ENCODE measurements at places on chromosomes 12 and 14.

- no peak for DNase-seq
Measured at GRCh38 chr12:87670448-87670847, 358.8 kb downstream of the C12orf50 start.

GRCh38 chr12:91965781-91966180 lies 179.9 kb downstream of the BTG1 start:
- DNase-seq = no peak

GRCh38 chr12:92987362-92987761 lies 58.3 kb upstream of the EEA1 start:
- peak; percentile 53 for DNase-seq

GRCh38 chr12:110809149-110809548 lies 37.6 kb upstream of the CCDC63 start:
- DNase-seq = no peak

DNA sequence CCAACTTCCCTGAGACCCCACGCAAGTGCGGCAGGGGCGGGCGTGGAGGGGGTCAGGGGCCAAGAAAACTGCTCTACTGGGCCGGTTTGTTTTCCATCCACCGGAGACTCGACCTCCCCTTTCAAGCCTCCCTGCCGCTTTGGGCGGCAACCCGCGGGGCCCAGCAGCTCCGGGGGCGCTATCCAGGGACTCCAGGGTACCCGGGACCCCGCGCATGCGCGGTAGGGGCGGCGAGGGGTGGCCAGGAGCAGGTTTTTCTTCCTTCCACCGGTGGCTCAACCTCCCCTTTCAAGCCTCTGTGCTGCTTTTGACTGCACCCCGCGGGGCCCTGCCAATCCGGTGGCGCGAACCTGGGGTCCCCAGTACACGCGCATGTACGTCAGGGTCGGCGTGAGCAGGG lies 323.5 kb downstream of the ALG10 start:
- no peak for DNase-seq

DNA sequence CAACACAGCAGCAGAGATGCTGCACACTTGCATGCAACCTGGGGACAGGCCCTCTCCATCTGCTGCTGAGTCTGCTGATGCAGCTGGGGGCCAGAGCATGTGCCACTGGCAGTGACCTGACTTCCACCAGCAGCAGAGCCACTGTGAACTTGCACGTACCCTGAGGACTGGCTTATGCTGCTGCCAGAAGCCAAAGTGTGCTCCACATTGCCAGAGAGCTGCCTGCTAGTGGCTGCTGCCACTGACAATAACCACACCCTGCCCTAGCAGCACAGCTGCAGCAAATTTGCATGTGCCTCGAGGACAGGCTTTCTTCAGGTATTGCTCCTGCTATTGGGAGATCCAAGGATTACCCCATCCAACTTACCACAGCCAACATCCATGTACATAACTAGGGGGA lies 4.5 kb upstream of the PRR4 start:
- DNase-seq = no peak

GRCh38 chr14:54050759-54051158 lies 94.1 kb upstream of the BMP4 start:
- no peak for DNase-seq

GRCh38 chr12:2503036-2503435 lies 291.7 kb upstream of the FKBP4 start:
- no peak for DNase-seq

GRCh38 chr14:87141801-87142200 lies 851.2 kb downstream of the GALC start:
- DNase-seq = no peak

DNA sequence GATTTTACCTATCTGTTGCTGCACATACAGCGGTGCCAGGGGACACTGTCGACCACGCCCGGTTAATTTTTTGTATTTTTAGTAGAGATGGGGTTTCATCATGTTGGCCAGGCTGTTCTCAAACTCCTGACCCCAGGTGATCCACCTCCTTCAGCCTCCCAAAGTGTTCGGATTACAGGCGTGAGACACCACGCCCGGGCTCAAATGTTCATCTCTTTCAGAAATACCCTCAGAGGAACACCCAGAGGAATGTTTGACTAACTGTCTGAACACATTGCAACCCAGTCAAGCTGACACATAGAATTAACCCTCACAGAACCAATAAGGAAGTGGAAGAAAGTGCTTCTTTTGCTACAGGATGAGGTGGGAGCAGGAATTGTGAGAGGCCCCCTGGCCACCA lies 15.0 kb upstream of the ETFBKMT start:
- DNase-seq = no peak

DNA sequence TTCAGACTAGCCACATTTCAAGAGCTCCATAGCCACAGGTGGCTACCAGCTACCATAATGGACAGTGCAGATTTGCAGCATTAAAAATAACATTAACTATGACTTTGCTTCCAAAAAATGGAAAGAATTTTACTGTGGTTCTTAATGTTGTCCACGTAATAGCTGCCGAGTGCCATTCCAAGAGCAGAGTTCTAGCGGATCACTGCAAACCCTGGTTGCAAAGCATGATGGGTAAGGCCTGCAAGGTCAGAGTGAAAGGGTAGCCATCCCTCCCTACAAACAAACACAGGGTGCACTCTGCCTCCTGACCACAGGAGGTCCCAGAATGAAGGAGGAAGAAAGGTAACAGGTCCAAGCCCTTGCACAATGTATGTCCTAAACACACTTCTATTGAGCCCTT lies 157.6 kb downstream of the DPF3 start:
- DNase-seq = peak; percentile 91

- peak; percentile 61 for DNase-seq
Measured at GRCh38 chr14:31380106-31380505, 40.2 kb downstream of the HEATR5A start.

GRCh38 chr14:62667421-62667914 lies 377.8 kb downstream of the KCNH5 start:
- DNase-seq = no peak

GRCh38 chr12:51755251-51755650 lies 93.3 kb downstream of the FIGNL2 start:
- DNase-seq = no peak

DNA sequence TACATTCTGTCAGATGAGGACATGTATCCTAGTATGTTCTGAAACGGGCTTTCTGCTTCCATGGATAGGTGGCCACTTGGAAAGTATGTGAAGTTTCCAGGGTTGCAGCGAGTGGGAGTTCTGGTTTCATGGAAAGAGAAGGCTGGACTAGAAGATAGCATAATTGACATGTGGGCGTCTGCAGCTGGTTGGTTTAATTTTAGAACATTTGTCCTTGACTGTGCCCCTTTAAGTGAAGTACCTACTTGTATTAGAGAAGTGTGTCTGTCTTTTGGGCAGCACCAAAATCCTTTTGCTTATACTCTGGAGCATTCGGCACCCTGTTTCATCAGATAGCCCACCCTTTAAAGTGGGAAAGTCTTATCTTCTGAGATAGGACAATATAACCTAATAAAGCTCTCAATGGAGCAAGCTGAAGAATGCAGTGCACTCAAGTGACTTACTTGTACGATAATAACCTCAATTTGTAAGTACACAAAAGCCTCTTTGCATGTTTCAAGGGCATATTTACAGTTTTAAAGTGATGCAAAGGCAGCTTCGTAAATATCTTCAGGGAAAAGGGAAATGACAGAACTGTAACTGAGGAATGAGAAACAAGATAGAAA lies 35.2 kb downstream of the NTN4 start:
- no peak for DNase-seq

GRCh38 chr12:49631336-49631907 lies 8.1 kb downstream of the PRPF40B start:
- no peak for DNase-seq
